ENCODE measurements at places on chromosomes 7 and 10. TPM values are rescaled to one million over a fixed set of nuclear protein-coding genes. Genes with fewer than 3 reads are reported as not detected.

DNA sequence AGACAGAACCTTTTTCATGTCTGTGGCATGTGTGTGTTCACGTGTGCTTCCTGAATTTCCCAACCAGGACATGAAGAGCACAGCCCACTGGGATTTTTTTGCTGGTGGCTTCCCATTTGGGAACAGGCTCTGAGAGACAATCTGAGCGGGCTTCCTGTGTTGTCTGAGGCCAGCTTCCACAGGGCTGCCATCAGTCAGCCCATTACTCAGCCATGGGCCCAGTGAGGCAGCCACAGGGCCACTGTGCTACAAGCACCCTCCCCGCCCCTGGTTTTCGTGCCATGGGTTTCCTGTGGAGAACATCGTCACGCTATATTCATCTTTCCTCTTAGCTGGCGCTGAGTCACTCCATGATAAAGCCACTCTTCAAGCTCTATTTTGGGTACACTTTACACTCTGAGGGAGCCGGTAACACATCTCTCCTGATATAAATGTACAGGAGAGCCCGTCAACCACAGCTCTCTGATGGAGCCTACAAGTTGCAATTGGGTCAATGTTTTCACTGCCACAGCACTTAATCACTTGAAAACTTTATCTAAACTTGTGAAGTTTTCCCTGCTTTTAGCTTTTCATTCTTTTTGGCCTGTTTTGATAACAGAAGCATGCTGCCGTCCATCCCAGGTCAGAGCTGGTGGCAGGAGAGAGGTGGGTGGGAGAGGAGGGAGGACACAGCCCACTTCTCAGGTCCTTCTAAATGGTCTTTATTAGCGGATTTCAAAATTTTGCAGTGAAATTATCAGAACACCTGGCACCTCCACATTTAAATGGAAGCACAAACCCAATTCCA, 96.9 kb downstream of the HIPK2 start:
- H3K36me3 ChIP-seq = no peaks in the 10 kb centered on the region
- no peaks in the 10 kb centered on the region for H3K27me3 ChIP-seq
- no peak for DNase-seq
- peaks cover 24% of the 10 kb centered on the region for H3K4me1 ChIP-seq
- H3K27ac ChIP-seq = no peak overlapping the region

DNA sequence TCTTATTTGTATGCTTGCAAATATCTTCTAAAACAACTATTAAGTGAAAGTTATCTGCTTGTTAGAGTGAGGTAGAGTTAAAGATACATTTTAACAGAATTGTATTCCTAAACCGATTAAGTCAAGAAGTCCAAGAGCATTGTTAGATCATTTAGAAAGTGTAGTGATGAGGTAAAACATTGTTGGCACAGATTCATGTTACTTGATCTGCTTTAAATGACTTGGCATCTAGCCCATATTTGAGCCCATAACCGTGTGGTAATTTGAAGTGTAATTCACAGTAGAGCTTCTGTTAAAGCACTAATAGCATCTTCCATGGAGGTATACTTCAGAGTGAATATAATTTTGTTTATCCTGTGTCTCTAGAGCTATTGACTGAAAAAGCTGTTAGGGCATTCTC, 62.1 kb downstream of the PTEN start:
- H3K27me3 ChIP-seq = no peaks in the 10 kb centered on the region
- no peaks in the 10 kb centered on the region for H3K36me3 ChIP-seq
- H3K4me1 ChIP-seq = no peaks in the 10 kb centered on the region
- no peak overlapping the region for H3K4me3 ChIP-seq
- no peak for DNase-seq

HTR5A gene
- total RNA-seq = not detected

GRCh38 chr10:102597131-102597991, 46.9 kb upstream of the TRIM8 start:
- no peak for DNase-seq
- no peaks in the 10 kb centered on the region for H3K27me3 ChIP-seq
- H3K4me1 ChIP-seq = peaks cover 3% of the 10 kb centered on the region
- H3K36me3 ChIP-seq = peaks cover 5% of the 10 kb centered on the region

PIK3CG gene
- total RNA-seq = not detected
